ENCODE measurements at places on chromosomes 4 and X.
A peak's percentile ranks its signal among the peaks of the same experiment; 100 is the strongest.

DNA sequence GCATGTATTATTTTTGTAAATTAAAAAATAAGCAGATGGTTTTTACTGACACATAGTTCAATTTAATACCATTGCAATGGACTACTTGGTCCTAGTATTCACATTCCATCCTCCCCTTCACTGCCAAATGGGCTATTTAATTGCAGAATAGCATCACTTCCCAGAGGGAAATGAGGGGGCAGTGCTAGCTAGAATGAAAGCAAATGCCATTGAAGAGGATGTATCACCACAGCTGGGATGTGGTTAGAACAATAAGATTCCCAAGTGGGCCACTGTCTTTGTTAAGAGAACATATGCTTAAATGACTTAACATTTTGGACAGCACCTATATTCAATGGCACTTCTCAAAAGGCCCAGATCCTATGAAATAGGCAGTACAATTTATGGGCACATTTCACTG lies 224.7 kb downstream of the RBMX2 start:
- no peak for DNase-seq

- peak; percentile 61 for DNase-seq
Measured at GRCh38 chr4:42302348-42302747, 94.9 kb upstream of the SHISA3 start.

- DNase-seq = no peak
Measured at GRCh38 chrX:2654436-2655340, 36.4 kb upstream of the CD99 start.

DNA sequence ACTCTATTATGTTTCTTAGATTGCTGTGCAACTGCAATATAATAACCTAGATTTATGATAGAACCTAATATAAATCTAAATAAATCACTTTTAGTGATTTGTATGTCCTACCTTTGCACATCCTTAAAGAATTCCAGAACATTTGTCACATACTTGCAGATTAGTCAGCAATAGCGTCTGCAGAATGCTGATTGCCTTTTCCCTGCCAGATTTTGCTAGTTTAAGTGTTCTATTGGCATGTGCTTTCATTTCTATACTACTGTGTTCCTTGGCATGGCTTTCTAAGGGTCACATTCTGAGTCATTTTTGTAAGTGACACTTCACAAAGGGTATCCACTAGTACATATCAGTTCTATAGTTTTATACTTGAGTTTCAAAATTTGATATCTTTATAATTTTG lies 303.1 kb upstream of the GIMD1 start:
- DNase-seq = no peak

GRCh38 chrX:5388087-5388486 lies 840.6 kb downstream of the NLGN4X start:
- DNase-seq = peak; percentile 0

DNA sequence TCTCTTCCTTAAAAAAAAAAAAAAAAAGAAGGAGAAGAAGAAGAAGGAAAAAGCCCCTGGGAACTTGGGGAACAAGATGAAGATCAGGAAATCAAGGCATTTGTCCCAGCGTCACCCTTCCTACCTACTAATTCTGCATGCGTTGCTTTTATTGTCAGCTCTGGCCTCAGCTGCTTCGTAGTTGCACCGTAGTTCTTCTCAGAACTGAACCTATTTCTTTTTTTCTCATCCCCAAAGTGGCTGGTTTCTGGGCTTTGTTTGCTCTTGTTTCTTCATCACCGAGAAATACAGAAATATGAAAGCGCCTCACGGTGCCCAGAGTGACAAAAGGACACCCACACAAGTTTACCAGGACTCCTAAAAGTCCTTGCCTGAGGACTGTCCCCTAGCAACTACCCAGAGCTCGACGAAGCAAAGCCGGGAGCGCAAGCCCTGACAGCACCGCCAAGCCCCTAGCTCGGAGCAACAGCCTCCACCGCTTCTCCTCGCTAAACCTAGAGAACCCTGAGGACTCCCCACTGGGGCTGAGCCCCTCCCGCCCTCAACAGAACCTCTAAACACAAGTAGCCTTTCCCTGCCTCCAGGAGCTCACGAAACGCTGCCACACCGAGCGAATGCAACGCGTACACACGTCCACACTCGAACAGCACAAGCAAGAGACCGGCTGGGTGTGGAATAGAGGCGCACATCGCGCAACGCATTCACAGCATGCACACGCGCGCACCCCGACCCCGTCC lies 710 bp downstream of the PRKG2 start:
- no peak for DNase-seq

DNA sequence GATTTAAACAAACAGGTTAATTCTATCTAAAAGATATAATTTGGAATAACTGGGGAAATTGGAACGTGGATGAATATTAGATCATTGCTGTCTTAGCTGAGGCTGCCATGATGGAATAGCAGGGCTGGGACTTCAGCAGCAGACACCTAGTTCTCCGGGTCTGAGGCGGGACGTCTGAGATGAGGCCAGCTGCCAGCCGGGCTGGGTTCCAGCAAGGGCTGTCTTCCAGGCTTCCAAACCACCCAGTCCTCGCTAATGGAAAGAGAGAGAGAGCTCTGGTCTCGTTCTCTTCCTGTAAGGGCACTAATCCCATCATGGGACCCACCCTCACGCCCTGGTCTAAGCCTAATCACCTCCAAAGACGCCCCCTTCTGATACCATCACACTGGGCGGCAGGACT lies 85.7 kb downstream of the ADRA2C start:
- no peak for DNase-seq

DNA sequence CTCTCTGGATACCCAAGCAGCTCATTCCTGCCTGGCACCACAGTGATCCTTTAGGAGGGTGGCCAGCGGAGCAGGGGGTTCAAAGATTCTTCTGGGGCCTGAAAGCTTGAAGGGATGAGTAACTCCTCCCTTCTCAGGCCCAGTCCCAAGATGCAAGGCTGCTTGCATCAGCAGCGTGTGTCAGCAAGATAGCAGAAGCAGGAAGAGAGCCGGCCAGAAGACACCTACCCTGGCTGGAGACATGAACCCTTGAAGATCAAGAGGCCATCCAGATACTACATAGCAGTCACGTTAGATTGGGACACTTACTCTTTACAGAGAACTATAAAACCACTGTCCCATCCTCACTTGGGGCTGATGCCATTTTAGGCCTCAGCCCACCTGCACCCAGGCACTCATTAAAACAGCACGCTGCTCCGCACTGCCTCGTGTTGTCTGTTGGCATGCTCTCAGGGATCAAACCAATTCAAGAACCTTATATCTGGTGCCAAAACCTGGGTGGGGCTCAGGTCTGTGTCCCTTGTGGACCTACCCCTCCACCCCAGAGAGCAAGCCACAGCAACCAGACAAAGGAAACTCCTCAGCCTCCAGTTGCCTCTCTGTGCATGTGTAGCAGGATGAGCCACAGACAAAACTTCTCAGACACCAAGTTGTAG lies 6.5 kb downstream of the UGT2B17 start:
- DNase-seq = no peak

DNA sequence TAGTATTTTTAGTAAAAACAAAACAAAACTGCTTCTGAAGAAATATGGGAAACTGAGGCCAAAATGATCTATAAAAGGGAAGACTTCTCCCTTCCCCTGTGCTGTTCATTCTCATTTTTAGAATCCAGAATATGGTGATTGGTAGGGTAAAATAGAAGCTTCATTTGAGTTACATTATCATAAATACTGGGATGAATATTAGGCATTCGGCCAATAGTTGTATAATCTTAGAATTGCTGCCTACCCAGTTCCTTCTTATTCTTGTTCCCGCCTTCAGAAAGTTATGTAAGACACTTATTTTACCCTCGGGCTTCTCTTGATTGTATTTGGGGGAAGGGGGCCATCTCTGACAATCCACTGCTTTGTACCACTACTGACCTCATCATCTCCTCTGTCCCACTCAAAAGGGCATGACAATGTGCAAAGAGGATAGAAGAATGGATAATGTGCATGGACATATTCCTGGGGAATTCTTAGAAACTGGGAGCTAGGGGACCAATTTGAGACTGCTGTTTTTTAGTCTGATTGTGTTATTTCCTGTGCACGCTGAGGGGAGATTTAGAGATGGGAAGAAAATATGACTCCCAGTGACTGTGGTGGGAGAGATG lies 588 bp downstream of the ART3 start:
- DNase-seq = no peak

GRCh38 chr4:123748806-123749205 lies 352.2 kb downstream of the SPRY1 start:
- DNase-seq = no peak

DNA sequence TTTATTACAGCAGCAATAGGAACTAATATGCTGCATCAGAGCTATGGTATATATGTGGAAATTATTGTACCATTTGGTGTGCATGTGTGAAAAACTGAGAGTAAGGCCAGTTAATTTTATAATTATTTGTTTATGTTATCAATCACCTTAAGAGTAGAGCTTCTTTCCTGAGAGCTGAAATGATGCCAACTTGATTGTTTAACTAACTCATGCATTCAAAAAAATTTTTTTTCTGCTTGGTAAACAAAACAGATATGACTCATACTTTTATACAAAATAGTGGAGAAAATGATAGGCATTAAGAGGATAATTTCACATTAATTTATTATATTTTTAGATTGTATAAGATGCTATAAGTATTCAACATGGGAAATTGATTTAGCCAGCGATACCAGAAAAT lies 622.7 kb downstream of the RAPGEF2 start:
- no peak for DNase-seq

GRCh38 chrX:74421036-74421739 lies at the start of gene SLC16A2:
TSS of gene SLC16A2 (plus strand) at chrX:74421493. CDS start at chrX:74421638, 145 bp downstream.
- peak; percentile 85 for DNase-seq

DNA sequence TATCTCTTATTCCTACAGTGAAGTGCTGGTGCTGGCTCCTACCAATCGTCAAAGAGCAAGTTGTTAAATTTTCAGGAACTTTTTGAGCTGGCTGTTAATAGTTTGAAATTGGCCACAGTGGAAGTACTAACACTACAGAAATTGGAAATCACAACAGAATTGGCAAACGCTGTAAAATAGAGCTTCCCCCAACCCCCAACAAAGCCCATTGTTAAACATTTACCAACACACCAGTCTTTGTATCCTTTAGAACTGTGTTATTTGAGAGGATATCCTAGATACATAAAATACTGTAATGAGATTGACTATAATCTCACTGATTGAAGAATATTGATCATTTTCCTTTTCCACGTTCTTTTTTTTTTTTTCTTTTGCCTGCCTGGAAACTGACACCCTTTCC lies 37.4 kb downstream of the FAM241A start:
- DNase-seq = peak; percentile 77

DNA sequence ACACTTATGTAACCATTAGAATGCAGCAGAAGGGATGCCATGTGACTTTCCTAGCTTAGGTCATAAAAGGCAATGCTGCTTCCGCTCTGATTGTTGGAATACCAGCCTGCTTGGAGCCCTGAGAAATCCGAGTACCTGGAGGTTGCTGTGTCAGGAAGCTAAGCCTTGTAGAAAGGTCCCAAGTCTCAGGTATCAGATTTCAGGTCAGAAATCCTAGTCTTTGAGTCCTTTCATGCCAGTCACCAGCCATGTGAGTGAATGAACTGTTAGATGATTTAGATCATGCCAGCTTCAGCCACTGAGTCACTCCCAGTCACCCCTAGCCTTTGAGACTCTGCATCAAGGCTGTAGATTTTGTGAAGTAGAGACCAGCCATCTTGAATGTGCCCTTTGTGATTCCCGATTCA lies 23.5 kb downstream of the RAP1GDS1 start:
- no peak for DNase-seq

DNA sequence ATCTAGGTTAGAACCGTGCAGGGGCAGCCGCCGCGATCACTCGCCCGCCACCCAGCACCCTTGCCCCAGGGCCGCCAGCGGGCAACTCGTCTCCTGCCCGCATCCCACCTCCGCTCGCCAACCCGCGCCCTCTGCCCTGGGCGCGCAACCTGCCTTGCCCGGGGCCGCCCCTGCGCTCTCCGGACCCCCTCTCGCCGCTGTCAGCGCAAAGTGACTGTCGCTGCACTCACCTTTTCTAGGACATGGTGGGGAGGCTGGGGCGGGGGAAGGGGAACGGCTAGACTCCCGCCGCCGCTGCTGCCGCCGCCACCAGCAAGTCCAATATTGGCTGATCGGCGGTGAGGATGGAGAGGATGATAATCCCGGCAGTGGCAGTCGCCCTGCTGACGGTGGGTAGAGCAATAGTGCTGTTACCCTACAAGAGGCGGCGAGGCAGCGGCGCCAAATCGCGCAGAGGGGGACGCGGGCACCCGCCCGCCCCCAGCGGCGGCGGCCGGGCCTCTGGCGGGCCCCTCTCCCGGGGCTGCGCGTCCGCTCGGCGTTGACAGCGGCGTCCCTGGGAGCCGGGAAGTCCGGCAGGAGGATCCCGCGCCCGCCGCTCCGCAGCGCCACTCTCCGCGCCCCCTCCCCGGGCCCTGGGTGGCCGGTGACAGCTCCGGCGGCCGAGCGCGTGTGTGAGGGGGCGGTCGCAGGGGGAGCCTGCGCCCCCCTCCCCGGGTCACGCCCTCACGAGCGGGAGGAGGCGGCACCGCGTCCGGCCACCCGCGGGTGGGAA lies 2.3 kb upstream of the NR3C2 start:
- no peak for DNase-seq

DNA sequence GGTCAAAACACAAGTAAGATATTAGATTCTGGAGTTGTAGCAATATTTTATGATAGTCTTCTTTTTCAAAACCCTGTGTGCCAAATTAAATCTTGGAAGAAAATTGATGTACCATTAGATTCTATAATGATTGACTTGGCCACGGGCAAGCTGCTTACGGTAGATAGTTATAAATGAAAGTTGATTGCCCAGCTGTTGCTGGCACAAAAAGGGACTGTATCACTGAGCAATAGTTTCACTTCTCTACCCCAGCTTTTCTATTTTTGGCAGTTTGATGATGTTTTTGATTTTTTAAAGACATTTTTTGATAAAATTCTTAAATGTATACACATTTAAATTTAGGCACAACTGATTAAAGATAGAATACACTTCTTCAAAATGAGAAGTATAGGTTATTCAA lies 333.3 kb downstream of the TRAM1L1 start:
- DNase-seq = no peak

DNA sequence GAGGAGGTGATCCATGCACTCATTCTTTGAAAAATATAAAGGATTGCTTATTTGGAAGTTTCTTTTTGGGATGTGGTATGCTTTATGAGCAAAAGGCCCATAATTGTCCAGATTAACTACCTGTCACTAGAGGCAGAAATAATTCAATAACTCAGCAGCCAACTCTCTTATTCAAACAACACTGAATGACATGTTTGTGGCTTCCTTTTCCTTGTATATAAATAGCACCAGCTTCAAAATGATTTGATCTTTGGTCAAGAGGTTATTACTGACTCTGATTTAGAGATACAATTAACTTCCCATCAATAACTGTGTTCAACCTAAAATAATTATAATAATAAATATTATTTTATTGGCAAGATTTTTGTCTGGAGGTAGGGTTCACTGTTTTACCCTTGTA lies 232.3 kb downstream of the AFF2 start:
- DNase-seq = no peak

- DNase-seq = no peak
Measured at GRCh38 chrX:154800478-154801210, 4.6 kb downstream of the MPP1 start.

DNA sequence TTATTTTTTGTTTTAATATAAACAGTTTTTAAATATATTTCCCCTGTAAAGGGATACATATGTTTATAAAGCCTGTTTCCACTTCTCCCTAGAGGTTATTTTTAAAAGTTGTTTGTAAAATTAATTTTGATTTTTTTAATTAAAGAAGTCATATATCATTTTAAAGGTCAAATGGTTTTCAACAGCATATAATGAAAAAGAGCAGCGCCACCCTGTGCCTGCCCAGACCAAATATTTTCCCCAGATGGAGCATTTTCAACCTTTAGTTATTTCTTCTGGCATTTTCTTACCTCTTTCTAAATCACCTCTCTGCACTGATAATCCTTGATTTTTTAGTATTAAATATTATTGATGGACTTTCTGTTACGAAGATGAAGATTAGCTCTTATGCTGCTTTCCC lies 21.0 kb downstream of the MSX1 start:
- DNase-seq = no peak

- DNase-seq = no peak
Measured at GRCh38 chr4:156954587-156954986, 17.0 kb downstream of the PDGFC start.
